ENCODE measurements at places on chromosomes 12 and 14. TPM values are rescaled to one million over a fixed set of nuclear protein-coding genes. Genes with fewer than 3 reads are reported as not detected.

GRCh38 chr12:131121705-131122405 is 168.1 kb downstream of the ADGRD1 start:
- no peak for DNase-seq
- no peaks in the 10 kb centered on the region for H3K4me1 ChIP-seq
- H3K36me3 ChIP-seq, result no peaks in the 10 kb centered on the region
- H3K4me3 ChIP-seq, result no peak overlapping the region

Gene GPRC5D
- not detected for total RNA-seq

Gene TMEM179
- total RNA-seq, result 9.6 TPM

Gene MIP
- not detected for total RNA-seq

- H3K4me3 ChIP-seq, result no peak overlapping the region
- H3K27me3 ChIP-seq, result no peaks in the 10 kb centered on the region
- no peaks in the 10 kb centered on the region for H3K36me3 ChIP-seq
Measured at GRCh38 chr12:92055877-92056276, 89.8 kb downstream of the BTG1 start.

DNA sequence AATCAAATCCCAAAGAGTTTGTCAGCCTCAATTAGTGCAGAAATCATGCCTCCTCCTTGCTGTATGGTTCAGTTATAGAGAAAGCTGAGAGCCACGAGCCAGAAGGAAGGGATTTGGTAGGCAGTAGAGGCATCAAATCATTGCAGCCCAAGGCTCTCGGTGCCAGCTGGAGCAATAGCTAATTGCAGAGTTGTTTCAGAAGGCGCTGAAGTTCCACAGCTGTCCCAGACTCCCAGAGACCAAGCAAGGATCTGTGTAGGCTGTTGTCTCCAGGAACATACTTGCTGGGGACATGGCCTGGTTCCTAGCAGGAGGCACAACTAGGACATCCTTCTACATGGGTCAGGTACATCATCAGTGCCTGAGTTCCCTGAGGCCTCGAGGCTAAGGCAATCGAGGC is 80.4 kb upstream of the WSCD2 start:
- H3K4me3 ChIP-seq, result no peak overlapping the region
- no peaks in the 10 kb centered on the region for H3K36me3 ChIP-seq
- no peak for DNase-seq
- no peaks in the 10 kb centered on the region for H3K4me1 ChIP-seq
- no peaks in the 10 kb centered on the region for H3K27me3 ChIP-seq
- no peak overlapping the region for H3K27ac ChIP-seq

DNA sequence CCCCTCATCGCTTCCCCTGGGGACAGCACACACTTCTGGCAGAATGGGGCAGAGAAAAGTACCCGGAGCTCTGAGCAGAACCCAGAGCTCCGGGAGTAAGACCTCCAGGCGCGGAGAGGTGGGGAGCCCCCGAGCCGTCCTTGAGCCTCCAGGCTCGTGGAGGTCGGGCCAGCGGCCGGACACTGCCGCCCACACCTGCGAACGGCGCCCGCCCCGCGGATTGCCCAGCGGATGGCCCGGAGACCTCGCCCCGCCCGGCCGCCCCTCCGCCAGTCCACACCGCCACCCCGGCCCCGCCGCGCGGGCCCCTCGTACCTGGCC is 344 bp downstream of the SPTLC2 start:
- DNase-seq, result no peak
- no peaks in the 10 kb centered on the region for H3K27me3 ChIP-seq
- H3K36me3 ChIP-seq, result no peaks in the 10 kb centered on the region
- peak overlapping the region; percentile 78 for H3K27ac ChIP-seq
- H3K4me1 ChIP-seq, result peaks cover 14% of the 10 kb centered on the region

- peak; percentile 70 for DNase-seq
- no peak overlapping the region for H3K4me3 ChIP-seq
- H3K27me3 ChIP-seq, result no peaks in the 10 kb centered on the region
Measured at GRCh38 chr12:52151837-52152783, 39.7 kb downstream of the KRT80 start.

DNA sequence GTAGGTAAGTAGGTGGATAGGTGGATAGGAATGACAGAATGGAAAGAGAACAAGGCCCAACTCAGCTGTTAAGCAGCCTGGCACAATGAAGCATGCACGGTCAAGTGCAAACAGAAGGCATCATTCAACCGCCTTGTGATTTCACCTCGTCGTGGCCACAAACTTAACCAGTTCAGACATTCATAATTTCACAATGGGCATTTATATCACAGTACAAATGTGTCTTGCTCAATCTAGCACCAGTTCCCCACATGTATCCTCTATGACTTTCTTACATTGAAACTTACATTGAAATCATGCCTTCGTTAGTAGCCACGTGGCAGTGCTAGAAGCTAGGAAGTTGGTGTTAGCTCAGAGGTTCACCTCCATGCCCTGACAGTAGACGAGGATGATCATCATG is 207.5 kb downstream of the ETV6 start:
- DNase-seq, result no peak
- H3K27ac ChIP-seq, result no peak overlapping the region
- peaks cover 9% of the 10 kb centered on the region for H3K4me1 ChIP-seq
- no peak overlapping the region for H3K4me3 ChIP-seq
- H3K36me3 ChIP-seq, result peaks cover 9% of the 10 kb centered on the region

Gene PRB2
- not detected for total RNA-seq

DNA sequence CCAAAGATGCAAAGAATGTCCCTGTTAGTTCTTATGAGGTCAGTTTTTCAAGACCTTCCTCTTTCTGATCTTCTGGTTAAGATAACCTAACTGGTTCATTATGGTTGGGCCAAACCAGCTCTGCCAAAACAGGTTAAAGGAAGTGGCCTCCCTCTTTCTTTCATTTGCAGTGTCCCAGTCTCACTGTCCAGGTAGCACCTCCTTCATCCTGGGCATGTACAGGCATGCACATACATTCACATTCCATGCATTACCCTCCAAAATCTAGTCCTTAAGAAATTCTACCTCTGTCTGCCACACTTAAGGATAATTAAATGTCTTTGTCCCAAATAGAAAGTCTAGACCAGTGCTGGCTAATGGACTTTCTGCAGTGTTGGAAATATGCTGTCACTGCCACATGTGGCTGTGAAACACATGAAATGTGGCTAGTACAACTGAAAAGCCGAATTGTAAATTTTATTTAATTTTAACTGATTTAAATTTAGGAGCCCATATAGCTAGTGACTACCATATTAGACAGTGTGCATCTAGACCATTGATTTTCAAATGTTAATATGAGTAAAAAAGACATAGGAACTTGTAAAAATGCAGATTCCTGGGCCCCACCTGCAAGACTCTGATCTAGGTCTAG is 169.3 kb downstream of the PCNX1 start:
- no peaks in the 10 kb centered on the region for H3K27me3 ChIP-seq
- H3K4me1 ChIP-seq, result no peaks in the 10 kb centered on the region
- peaks cover 13% of the 10 kb centered on the region for H3K36me3 ChIP-seq
- no peak overlapping the region for H3K27ac ChIP-seq

DNA sequence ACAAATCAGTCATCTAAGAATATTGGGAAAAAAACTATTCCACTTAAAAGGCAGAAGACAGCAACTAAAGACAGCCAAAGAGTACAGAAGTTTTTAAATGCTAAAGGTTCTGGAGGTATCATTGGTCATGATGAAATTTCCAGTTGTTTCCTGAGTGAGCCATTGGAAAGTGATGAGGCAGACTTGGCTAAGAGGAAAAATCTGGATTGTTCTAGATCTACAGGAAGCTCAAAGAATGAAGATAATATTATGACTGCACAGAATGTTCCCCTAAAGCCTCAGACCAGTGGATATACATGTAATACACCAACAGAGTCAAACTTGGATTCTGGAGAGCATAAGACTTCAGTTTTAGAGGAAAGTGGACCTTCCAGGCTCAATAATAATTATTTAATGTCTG is 22.8 kb downstream of the GALNT4 start:
- no peak for DNase-seq
- H3K27ac ChIP-seq, result no peak overlapping the region
- no peaks in the 10 kb centered on the region for H3K27me3 ChIP-seq
- no peak overlapping the region for H3K4me3 ChIP-seq

- H3K4me1 ChIP-seq, result no peaks in the 10 kb centered on the region
- H3K4me3 ChIP-seq, result no peak overlapping the region
- no peaks in the 10 kb centered on the region for H3K27me3 ChIP-seq
- DNase-seq, result no peak
- H3K36me3 ChIP-seq, result no peaks in the 10 kb centered on the region
Measured at GRCh38 chr12:122167356-122167925, 6.6 kb downstream of the IL31 start.

- H3K27me3 ChIP-seq, result no peaks in the 10 kb centered on the region
- H3K27ac ChIP-seq, result no peak overlapping the region
- no peaks in the 10 kb centered on the region for H3K36me3 ChIP-seq
- H3K4me3 ChIP-seq, result no peak overlapping the region
- H3K4me1 ChIP-seq, result peaks cover 5% of the 10 kb centered on the region
Measured at GRCh38 chr12:87320724-87321123, 708.5 kb downstream of the C12orf50 start.

Gene SLC5A8
- not detected for total RNA-seq

Gene KLHDC1
- 8.6 TPM for total RNA-seq

Gene INSM2
- not detected for total RNA-seq

- no peak for DNase-seq
- no peaks in the 10 kb centered on the region for H3K36me3 ChIP-seq
- no peak overlapping the region for H3K27ac ChIP-seq
- H3K27me3 ChIP-seq, result no peaks in the 10 kb centered on the region
- no peak overlapping the region for H3K4me3 ChIP-seq
Measured at GRCh38 chr12:21718403-21718802, 56.1 kb downstream of the KCNJ8 start.

- peaks cover 5% of the 10 kb centered on the region for H3K4me1 ChIP-seq
- no peak overlapping the region for H3K4me3 ChIP-seq
- no peak overlapping the region for H3K27ac ChIP-seq
Measured at GRCh38 chr12:130881046-130881445, 9.2 kb downstream of the RAN start.

Gene HOXC12
- total RNA-seq, result not detected

Gene CTSG
- total RNA-seq, result not detected

DNA sequence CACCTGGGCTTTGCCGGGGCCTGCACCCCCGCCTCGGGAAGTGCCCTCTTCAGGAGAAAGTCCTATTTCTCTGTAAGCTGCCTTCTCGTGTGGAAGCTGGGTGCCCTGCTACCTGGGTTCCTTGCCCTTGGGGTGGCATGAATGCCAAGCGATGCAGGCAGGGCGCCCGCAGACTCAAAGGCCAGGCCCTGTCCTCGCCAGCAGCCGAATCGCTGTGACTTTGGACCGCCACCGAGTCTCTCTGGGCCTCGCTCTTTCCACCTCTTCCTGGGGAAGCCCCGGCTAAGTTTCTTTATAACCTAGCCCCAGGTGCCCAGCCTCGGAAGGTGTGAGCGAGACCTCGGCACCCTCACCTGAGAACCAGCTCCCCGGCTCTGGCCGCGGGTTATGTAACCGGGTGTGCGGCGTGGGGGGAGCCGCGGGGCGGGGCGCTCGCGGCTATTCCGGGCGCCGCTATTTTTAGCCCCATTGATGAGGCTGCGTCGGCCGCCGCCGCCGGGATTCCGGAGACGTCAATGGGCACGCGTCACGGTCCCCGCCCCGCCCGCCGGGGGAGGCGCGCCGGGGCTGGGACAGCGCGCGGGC is 14.6 kb upstream of the NR4A1 start:
- H3K27me3 ChIP-seq, result no peaks in the 10 kb centered on the region
- peak overlapping the region; percentile 80 for H3K27ac ChIP-seq
- H3K4me3 ChIP-seq, result no peak overlapping the region
- H3K4me1 ChIP-seq, result peaks cover 47% of the 10 kb centered on the region
- H3K36me3 ChIP-seq, result no peaks in the 10 kb centered on the region

DNA sequence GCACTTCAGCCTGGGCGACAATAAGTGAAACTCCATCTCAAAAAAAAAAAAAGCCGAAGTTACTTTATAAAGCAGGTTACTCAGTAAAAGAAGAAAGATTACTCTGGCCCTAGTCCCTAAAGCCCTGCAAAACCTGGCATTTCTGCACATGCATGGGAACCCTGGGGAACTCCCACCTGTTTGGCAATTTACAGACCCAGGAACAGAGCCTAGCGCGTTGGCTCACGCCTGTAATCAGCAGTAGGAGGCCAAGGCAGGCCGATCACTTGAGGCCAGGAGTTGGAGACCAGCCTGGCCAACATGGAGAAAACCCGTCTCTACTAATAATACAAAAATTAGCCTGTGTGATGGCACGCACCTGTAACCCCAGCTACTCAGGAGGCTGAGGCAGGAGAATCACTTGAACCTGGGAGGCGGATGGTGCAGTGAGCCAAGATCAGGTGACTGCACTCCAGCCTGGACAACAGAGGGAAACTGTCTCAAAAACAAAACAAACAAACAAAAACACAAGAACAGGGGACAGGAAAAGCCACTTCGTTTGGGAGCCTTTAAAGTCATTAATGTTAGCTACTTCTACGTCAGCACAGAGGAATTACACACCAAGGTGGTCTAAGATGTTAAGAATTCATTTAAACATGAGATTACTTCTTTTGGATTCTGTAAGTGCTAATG is 34.1 kb upstream of the SPTSSA start:
- no peaks in the 10 kb centered on the region for H3K27me3 ChIP-seq
- DNase-seq, result peak; percentile 24
- no peaks in the 10 kb centered on the region for H3K36me3 ChIP-seq
- H3K4me1 ChIP-seq, result no peaks in the 10 kb centered on the region

Gene KLRG1
- 0.99 TPM for total RNA-seq

GRCh38 chr12:14395074-14395778 is 29.7 kb downstream of the ATF7IP start:
- H3K27me3 ChIP-seq, result no peaks in the 10 kb centered on the region
- H3K4me1 ChIP-seq, result peaks cover 56% of the 10 kb centered on the region
- H3K4me3 ChIP-seq, result no peak overlapping the region
- H3K27ac ChIP-seq, result peak overlapping the region; percentile 31
- no peaks in the 10 kb centered on the region for H3K36me3 ChIP-seq

GRCh38 chr12:15469356-15469755 is 147.0 kb downstream of the PTPRO start:
- no peaks in the 10 kb centered on the region for H3K27me3 ChIP-seq
- no peak overlapping the region for H3K27ac ChIP-seq
- no peaks in the 10 kb centered on the region for H3K36me3 ChIP-seq
- H3K4me1 ChIP-seq, result no peaks in the 10 kb centered on the region
- DNase-seq, result no peak

- no peak overlapping the region for H3K4me3 ChIP-seq
- no peaks in the 10 kb centered on the region for H3K27me3 ChIP-seq
- H3K36me3 ChIP-seq, result no peaks in the 10 kb centered on the region
Measured at GRCh38 chr14:32169191-32169590, 32.7 kb upstream of the RNU6-7 start.

Gene TEAD4
- total RNA-seq, result 28.5 TPM

- no peak for DNase-seq
- H3K36me3 ChIP-seq, result no peaks in the 10 kb centered on the region
- peaks cover 24% of the 10 kb centered on the region for H3K4me1 ChIP-seq
- H3K27ac ChIP-seq, result no peak overlapping the region
Measured at GRCh38 chr12:70255311-70255710, 12.1 kb downstream of the CNOT2 start.

Gene ESPL1
- total RNA-seq, result not detected

Gene RASSF8
- total RNA-seq, result 15.8 TPM
